ENCODE measurements at places on chromosomes 16 and 17.

DNA sequence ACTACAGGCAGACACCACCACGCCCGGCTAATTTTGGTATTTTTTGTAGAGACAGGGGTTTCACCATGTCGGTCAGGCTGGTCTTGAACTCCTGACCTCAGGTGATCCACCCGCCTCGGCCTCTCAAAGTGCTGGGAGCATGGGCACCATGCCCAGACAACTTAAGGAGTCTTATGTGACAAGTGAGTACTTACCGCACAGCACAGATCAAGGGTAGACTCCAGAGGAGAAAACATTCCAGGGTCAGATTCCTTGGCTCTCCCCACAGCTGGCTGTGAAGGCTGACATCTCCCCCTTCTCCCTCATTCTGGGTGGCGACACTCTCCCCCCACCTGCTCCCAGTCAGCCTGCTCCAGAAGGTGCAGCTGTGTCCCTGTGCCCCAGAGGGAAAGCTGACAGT lies 10.6 kb downstream of the ZSCAN10 start:
- no peak for DNase-seq

GRCh38 chr16:65767125-65767524 lies 599.4 kb upstream of the CDH5 start:
- no peak for DNase-seq

DNA sequence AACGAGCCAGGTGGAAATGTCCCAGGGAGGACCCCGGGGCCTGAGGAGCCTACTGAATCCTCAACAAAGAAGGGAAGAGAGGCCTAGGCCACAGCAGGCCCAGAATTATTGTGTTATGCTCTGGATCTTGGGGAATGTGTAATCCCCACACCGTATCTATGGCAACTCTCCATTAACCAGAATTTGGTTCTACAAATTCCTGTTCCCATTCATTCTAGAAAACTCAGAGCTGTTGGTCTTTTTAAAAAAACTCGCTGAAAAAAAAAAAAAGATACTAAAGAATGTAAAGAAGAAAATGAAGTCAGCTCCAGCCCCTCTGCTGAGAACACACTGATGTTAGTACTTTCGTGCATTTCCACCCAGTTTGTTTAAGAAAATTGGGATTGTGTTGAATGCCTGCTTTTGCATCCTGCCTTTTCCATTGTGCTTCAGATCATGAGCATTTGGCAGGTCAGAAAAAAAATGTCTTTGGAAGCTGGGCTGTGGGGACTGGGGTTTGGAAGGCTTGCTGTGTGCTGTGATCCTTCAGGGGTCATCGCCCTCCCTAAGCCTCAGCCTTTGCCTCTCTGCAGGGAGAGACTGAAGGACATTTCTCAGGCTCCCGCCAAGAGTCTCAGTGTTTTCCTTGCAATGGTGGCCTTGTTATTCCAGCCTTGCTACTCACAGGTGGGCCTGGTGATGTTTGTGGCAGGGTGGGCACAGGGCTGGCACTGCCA lies 69.5 kb downstream of the SREBF1 start:
- DNase-seq, result peak; percentile 46

DNA sequence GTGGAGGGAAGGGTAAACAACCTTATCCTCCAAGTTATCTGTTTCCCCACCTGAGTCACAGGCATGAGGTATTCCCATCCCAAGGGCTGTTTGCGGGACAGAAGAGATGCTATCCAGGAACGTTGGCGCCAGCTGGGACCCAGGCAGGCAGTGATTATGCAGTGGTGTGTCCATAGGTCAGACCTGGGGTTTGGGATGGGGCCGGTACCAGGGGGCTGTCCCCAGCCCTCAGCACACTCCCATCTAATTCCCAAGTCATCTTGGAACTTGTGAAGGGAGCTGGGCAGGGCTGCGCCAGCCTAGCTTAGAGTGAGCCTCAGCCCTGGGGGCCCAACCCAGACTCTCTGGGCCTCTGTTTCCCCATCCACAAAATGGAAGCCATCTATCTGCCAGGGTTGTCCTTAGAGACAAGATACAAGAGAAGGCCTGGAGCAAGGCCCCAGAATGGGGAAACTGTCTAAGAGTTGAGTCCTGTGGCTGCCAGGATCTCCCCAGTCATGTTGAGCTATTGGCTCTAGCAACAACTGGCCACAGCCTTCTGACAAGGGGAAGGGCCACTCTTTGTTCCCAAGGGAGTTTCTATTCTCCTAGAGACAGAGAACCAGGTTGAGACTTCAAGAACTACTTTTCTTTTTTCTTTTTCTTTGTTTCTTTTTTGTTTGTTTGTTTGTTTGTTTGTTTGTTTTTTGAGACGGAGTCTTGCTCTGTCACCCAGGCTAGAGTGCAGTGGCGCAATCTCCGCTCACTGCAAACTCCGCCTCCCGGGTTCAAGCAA lies 9.8 kb upstream of the JUP start:
- DNase-seq, result no peak

GRCh38 chr17:29628644-29629043 lies 5.9 kb upstream of the CORO6 start:
- DNase-seq, result no peak

DNA sequence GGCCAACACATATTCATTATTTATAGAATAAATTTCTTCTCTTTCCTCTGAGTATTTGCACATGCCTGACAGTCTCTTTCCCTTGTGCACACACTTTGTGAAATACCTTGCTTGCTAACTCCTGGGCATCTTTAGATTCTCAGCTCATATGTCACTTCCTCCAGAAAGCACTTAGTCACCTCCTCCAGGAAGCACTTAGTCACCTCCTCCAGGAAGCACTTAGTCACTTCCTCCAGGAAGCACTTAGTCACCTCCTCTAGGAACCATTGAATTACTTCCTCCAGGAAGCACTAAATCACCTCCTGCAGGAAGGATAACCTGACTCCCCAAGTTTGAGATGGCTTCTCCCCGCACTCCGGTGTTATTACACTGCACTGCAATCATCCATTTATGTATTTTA lies 462.5 kb upstream of the EEF2KMT start:
- DNase-seq, result no peak

GRCh38 chr16:50027829-50028228 lies 2.8 kb downstream of the CNEP1R1 start:
- DNase-seq, result no peak

- DNase-seq, result no peak
Measured at GRCh38 chr16:56057151-56057550, 134.1 kb upstream of the GNAO1 start.

GRCh38 chr17:41333836-41334235 lies 16.8 kb downstream of the KRT33A start:
- no peak for DNase-seq

DNA sequence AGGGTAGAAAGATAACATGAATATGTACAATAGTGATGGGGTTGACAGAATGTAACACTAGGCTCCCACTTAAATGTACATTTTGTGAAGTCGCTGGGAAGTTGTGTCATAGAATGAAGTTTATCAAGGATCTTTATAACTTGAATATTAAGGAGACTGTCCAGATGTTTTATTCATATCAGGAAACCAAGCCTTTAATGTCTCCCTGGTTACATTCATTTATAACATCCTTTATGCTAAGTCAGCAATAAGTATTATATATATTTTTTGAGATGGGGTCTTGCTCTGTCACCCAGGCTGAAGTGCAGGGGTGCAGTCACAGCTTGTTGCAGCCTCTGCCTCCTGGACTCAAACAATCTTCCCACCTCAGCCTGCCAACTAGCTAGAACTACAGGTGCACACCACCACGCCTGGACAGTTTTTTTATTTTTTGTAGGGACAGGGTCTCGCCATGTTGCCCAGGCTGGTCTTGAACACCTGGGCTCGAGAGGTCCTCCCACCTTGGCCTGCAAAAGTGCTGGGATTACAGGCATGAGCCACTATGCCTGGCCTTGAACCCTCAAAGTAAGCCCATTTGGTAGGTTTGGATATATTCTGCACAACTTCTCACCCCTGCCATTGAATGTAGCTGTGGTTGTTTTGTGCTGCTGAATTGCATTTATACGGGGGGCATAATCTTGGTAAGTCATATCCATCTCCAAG lies 14.1 kb downstream of the CLTC start:
- no peak for DNase-seq

DNA sequence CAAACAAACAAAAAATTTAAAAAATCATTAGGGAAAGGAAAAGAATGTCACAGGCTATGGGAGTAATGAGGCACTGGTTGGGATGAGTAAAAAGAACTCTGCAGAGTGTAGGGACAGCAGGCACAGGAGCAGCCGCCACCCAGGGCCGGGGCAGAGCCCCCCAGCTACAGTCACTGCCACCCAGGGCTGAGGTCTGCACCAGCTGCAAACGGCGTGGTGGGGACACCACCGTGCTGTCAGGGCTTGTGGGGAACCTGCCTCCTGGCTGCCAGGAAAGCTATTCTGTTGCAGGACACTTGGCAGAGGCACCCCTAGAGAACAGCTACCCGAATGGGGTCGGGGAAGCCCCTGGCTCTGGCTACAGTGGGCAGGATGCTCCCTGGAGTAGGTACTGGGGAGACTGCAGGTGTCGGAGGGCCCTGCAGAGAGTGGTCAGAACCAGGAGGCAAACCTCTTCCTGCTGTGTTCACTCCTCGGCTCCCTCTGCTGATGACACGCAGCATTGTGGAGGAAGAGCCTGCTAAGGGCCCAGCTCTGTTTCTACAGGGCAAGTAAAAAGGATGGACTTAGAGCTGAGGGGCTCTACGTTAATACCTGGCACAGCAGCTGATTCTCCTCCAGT lies 32.3 kb upstream of the CAPN15 start:
- peak; percentile 12 for DNase-seq

GRCh38 chr17:82907797-82908542 lies 68.1 kb upstream of the ZNF750 start:
- peak; percentile 59 for DNase-seq

GRCh38 chr17:61524319-61524718 lies 66.7 kb downstream of the NACA2 start:
- no peak for DNase-seq

- DNase-seq, result no peak
Measured at GRCh38 chr17:82698974-82699442, 510 bp upstream of the RAB40B start.

GRCh38 chr16:88368036-88368435 lies 14.7 kb upstream of the ZNF469 start:
- DNase-seq, result no peak

DNA sequence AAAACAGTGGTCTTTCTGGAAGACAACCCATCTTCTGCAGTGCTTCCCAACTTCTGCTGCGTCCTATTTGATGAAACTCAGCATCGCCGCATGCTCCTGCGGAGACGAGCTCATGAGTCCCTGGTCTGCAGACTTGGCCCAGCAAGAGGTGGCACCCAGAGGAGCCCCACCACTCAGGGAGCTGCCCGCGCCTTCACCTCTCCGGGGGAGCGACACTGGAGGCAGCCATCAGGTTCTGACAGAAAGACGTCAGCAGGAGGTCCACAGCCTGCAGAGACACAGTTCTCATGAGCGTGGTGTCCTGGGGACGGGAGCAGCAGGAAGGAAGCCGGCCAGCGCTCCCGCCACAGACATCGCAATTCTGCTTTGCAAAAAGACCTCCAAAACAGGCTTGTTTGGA lies 46.1 kb downstream of the FANCA start:
- no peak for DNase-seq

DNA sequence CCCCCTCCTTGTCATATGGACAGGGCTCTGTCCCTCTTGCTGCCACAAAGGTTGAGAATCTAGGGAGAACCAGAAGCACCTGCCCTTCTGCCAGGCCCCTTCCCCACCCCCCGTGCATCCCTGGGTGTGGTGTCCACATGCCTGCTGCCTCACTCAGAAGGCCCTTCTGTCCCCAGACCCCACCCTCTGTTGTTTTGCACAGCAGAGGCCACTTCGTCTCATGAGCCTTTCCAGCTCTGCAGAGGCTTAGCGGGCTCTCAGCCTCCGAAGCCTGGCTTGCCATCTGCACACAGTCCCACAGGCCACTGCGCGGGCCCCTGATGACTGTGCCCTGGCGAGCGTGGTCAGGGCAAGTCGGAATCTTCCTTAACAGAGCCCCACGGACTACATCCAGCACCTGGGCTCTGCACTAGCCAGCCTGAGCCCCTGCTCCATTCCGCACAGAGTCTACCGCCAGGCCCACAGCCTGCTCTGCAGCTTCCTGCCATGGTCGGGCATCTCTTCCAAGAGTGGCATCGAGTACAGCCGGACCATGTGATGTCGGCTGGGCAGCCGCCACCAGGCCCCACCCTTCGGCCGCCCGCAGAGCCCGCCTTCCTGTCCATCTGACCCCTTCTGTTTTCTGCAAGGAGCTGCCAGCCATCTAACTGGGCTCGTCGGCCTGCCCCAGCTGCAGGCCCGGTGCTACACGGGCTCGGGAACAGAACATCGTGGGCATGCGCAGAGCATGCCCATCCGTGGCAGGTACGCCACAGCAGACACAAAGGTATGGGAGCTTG lies 10.8 kb downstream of the C16orf90 start:
- no peak for DNase-seq

- DNase-seq, result no peak
Measured at GRCh38 chr17:82754297-82755208, 2.7 kb downstream of the TBCD start.

DNA sequence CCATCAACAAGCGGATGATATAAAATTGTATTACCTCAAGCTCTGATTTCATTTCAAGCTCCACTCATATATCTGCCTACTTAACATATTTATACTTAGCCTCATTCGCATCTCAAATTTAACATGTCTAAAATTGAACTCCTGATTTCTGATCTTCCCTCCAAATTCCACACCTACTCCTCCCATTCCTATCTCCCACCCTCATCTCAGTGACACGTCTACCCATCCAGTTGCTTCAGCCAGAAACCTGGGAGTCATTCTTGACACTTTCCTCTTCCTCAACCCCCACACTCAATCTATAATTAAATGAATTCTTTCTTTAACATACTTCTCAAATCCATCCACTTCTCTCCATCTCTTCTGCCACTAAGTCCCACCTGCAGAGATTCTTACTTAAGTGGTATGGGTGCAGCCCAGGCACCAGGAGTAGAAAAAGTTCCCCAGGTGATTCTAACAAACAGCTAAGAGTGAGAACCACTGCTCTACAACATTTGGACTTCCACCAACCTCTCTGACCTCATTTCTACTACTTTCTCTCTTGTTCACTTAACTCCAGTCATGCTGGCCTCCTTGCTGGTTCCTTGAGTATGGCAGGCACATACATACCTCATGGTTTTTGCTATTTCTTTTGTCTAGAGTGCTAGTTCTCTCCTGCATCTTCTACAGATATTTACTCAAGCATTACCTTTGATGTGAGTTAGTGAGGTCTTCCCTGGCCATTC lies 18.1 kb downstream of the SPOP start:
- DNase-seq, result no peak

DNA sequence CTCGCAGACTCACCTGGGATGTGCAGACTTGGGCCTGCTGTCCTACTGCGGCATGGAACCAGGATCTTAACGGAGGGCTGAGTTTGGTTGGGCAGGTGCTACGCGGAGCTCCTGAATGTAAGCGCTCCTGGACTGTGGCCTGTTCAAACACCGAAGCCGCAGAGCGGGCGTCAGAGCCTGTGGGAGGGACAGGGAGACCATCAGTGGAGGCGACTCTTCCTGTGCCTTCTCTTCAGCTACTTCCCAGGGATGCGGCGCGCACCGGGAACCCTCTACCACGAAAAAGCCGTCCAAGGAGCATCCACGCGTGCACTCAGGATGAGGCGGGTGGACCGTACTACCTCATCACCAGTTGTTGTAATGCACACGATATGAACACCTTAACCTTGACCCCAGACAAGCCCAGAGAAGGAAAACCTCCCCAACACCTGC lies 2.0 kb downstream of the USP36 start:
- DNase-seq, result no peak

Data from fibroblast of upper back skin (primary cell).